ENCODE measurements at places on chromosomes 4 and X. TPM values are rescaled to one million over a fixed set of nuclear protein-coding genes. Genes with fewer than 3 reads are reported as not detected.

- no peak for DNase-seq
Measured at GRCh38 chr4:41525129-41525528, 12.8 kb upstream of the LIMCH1 start.

GRCh38 chr4:7402526-7402925 is 32.2 kb downstream of the PSAPL1 start:
- no peak for DNase-seq

DNA sequence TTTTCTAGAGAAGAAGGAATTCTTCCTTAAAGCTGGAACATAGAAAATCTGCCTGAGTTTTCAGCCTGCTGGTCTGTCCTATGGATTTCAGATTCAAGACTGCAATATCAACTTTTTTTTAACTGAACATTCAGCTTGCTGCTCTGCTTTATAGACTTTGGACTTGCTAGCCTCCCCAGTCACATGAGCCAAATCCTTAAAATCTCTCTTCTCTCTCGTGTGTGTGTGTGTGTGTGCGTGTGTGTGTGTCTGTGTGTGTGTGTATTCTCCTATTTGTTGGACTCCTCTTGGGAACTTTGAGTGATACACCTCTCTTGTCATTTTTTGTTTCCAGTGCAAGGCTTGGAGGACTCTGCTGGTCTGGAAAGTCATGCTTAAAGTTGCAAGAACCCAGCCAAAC is 6.8 kb upstream of the TBC1D19 start:
- DNase-seq: no peak

GRCh38 chr4:1347410-1347864 is 429 bp downstream of the UVSSA start:
- no peak for DNase-seq

GRCh38 chr4:39047681-39048080 is 14.4 kb upstream of the KLHL5 start:
- DNase-seq: no peak

LRRC66 gene
- total RNA-seq: 0.78 TPM

Measured in B cell (primary cell).